ENCODE measurements at places on chromosomes 7 and 10.

DNA sequence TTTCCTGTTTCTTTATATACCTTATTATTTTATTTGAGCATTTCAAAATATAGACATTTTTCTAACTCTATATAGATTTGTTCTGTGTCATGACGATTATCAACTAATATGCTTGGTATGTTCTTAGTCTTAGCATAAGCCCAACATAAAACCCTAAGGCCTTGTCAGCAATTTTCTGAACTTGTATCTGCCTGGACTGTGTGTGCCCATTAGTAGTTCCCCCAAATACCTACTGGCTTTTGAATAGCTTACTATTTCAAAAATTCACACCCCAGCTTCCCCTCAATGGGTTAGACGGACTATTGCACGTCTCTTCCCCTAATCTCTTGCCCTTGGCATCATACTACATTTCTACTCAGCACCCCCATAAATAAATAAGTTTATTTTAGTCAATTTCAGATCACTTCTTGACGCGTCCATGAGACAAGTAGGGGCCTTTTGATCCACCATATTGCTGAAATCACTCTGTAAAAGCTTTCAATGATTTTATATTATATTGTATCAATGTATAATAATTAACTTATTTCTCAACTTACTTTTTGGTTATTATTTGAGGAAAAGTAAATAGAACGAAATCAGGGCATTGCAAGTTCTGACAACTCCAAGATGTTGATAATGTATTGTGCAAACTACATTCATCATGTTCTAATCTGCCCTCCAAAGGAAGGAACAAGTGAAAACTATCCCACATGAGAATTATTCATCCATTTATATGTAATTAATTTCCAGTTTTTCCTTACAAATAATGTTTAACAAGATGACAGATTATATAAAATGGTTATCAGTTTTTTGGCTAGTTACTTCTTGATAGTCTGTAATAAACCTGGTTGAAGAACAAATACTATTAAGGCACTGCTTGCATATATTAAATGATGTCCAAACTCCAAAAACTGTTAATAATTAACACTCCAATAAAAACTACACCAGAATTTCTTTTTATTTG is 1.1 kb upstream of the AKR1C3 start:
- DNase-seq: no peak

GRCh38 chr10:63865210-63865609 is 344.0 kb downstream of the REEP3 start:
- no peak for DNase-seq

- DNase-seq: no peak
These were observed 8.4 kb downstream of the MINDY4 start for GRCh38 chr7:30779574-30779973.

DNA sequence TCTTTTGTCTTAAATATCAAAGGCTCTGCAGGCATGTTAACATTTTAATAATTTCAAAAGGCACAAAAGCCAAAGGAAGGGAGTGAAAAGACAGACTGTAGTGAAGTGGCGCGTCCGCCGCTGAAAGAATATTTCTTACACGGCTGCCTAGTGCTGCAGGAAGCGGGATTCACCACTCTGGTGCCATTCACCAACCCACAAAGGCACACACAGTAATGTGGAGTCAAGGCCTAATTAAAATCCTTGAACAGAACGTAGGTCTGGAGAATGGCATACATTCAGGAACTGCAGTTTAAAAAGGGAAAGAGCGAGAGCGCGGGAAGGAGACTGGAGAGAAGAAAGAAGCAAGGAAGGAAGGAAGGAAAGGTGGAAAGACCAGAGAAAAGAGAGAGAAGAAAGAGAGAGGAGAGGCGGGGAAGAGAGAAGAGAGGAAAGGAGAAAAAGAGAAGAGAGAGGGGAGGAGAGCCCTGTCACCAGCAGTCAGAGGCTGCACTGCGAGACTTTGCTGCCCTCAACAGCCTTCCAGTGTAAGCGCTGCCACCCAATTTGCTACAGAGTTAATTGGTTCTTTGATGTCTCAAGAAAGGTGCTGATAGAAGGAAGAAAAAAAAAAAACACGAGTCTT is 554.0 kb downstream of the MDFIC start:
- DNase-seq: no peak

- DNase-seq: no peak
These were observed 44.3 kb downstream of the NUDCD3 start for GRCh38 chr7:44445986-44446671.

DNA sequence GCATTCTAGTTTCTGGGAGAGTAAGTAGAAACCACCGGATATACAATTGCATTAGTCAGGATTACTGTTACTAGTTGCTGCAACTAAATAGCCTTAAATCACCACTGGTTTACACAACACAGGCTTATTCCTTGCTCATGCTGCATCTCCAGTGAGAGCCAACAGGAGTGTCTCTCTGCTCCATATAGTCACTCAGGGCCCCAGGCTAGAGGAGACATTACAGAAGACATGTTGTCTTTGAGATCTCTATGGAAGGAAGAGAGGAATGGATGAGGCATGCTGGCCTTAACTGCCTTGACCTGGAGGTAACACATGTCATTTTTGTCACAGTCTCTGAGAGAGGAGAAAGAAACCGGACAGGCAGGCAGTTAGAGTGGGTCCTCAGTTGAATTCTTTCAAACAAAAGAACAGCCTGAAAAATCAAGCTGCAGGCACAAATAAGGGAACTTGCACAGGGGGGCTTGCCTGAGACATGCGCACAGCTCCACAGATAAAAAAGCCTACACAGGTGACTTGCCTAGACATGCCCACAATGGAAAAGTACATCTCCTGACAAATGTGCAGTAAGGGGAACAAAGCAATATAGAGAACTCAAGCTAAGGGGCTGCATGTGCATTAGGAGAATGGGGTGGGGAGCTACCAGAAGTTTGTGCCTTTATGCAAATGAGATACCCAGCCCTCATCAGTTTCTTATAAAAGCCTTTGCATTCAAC is 348.0 kb downstream of the TYW1 start:
- no peak for DNase-seq

DNA sequence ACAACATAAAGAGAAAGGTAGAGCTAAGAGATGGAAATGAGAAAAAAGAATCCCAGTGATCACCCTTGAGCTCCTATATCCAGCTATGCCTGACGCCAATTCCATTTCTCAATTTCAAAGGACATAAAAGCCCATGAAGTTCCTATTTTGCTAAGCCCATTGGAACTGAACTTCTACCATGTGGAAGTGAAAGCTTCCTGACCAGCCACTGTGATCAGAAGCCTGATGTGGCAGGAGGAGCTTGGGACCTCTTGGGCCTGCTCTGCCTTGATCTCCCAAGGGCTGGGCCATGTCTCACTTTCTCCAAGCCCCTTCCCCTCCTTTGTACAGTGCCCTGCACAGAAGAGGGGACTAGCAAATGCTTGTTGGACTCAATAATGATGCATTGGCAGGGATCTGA is 52.7 kb downstream of the PRLHR start:
- DNase-seq: no peak

DNA sequence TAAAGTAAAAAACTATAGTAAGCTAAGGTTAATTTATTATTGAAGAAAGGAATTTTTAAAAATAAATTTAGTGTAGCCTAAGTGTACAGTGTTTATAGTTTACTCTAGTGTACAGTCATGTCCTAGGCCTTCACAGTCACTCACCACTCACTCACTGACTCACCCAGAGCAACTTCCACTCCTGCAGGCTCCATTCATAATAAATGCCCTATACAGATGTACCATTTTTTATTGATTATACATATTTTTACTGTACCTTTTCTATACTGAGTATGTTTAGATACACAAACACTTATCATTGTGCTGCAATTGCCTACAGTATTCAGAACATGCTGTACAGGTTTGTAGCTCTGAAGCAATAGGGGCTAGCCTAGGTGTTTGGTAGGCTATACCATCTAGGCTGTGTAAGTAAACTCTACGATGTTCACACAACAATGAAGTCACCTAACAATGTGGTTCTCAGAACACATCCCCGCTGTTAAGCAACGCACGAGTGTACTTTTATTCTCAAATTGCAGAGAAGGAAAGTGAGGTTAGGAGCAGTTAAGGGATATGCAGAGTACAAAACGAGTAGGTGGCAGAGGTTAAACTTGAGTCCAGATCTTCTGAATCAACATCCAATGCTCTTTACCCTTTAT is 38.9 kb upstream of the PLCE1 start:
- DNase-seq: no peak

DNA sequence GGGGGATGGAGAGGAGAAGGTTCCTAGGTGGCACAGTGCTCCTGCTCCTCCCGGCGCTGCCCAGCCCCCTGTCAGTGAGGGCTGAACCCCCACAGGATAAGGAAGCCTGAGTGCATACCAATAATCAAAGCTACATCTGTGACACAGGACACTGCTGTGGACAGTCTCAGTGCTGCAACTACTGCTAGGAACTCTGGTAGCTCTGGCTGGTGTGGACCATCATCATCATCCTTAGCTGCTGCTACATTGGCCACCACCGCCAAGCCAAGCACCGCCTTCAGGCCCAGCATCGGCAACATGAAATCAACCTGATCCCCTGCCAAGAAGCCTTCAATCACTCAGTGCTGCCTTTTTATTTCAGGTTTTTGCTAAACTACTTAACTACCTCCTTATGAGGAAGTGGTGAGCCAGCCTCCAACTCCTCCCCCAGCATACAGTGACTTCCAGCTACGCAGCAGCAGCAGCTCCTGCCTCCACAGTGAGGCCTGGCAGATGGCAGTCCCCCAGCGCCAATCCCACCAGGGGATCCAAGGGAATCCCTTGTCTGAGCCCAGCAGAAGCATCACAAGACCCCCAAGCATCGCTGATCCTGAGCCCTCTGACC is 32.1 kb upstream of the SLC26A4 start:
- no peak for DNase-seq

- DNase-seq: no peak
These were observed 100.2 kb upstream of the SAMD8 start for GRCh38 chr10:75011221-75011620.

- DNase-seq: no peak
These were observed 68.9 kb downstream of the PLCE1 start for GRCh38 chr10:94062611-94063010.

DNA sequence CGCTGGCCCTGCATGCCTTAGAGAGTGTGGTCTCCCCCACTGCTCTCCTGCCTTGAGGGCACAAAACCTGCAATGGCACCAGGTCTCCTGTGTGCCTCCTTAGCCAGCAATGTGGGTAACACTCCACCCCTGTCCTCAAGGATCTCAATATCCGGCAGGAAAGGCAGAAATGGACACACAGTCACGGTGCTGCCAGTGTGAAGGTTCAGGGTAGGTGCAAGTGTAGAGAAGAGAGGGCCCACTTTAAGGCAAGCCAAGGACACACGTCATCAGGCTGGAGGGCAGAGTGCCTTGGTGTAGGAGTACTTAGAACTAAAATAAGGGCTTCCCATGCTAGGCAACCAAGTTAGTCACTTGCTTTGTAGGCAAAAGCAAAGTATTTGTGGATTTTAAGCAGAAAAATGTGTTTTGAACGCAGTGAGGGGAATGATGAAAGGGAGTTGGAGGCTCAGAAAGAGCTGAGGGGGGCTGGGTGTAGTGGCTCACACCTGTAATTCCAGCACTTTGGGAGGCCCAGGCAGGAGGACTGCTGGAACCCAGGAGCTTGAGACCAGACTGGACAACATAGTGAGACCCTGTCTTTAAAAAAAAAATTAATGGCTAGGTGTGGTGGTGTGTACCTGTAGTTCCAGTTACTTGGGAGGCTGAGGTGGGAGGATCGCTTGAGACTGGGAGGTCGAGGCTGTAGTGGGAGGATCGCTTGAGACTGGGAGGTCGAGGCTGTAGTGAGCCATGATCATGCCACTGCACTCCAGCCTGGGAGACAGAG is 152.8 kb downstream of the ARHGAP21 start:
- no peak for DNase-seq

- no peak for DNase-seq
These were observed 34.9 kb downstream of the PRF1 start for GRCh38 chr10:70567603-70568002.

- no peak for DNase-seq
These were observed 151.8 kb downstream of the TWIST1 start for GRCh38 chr7:18965657-18966056.

DNA sequence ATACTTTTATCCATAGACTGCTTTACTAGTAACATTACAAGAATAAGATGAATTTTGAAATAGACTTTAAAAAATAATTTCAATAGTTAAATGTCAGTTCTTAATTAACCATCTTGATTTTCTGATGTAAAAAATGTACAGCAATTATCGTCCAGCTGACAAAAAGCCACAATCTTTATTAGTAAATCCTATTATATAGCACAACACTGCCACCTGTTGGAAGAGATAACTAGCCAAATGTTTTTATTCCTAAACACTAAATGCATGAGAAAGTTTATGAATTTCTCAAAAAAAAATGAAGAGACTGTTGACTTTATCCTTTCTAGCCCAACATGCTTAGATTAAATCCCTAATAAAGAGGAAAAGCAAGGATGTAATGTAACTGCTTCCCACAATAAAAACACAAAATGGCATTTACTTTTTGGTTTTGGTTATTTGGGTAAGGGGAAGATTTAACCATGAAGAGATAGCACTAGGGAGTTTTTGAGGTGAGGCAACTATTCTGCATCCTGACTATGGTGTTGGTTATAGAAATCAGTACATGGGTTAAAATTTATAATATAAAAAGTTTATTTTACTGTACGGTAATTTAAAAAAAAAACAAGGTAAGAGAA is 8.0 kb downstream of the COA1 start:
- DNase-seq: no peak
